ENCODE measurements at places on chromosomes 1 and 21. TPM values are rescaled to one million over a fixed set of nuclear protein-coding genes. Genes with fewer than 3 reads are reported as not detected.

The FCGR1A gene
- total RNA-seq: not detected

The SLC66A1 gene
- total RNA-seq: 18.4 TPM

The LCE1F gene
- total RNA-seq: not detected

The WNT2B gene
- under 0.01 TPM for total RNA-seq

The GPBP1L1 gene
- 105 TPM for total RNA-seq

DNA sequence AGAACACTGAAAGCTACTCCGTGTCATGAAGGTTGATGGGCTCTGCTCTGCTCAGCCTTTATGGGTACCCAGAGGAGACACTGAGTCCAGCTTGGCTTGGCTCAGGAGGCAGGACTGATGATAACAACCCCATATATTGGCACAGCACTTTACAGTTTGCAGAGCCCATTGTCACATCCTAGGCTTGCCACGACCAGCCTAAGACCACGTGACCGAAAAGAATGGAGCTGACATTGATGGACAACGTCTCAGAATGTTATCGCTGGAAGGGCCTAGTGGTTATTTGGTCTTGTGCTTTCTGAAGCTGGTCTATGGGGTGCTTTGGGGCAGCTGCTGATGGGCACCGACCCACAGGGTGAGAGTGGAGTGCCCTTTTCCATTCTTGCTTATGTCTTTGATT is 72.9 kb upstream of the RUNX3 start:
- DNase-seq: no peak

DNA sequence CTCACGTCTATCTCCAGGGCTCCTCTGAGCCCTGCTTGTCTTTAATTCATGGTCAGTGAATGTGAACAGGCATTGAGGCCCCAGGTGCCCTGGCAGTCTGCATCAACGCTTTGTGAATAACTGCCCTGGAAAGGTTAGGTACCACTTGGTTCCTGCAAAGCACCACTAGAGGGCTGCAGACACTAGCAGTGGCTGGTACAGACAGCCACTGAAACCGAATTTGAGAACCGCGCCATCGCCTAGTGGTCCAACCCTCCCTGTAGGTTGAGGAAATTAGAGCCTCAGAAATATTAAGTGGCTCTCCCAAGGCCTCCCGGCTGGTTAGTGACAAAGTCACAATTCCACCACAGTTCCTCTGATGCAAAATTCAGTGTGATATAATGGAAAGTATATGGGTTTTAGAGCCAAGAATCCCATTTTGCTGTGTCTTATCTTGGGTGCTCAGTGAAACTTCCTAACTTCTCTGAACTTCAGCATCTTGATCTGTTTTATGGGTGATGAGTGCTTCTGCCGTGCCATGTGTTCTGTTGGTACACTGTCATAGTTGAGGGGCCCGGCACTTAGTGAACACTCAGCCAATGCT is 46.2 kb upstream of the BCL9 start:
- peak; percentile 71 for DNase-seq

GRCh38 chr1:63967901-63968300 is 194.1 kb downstream of the ROR1 start:
- no peak for DNase-seq

DNA sequence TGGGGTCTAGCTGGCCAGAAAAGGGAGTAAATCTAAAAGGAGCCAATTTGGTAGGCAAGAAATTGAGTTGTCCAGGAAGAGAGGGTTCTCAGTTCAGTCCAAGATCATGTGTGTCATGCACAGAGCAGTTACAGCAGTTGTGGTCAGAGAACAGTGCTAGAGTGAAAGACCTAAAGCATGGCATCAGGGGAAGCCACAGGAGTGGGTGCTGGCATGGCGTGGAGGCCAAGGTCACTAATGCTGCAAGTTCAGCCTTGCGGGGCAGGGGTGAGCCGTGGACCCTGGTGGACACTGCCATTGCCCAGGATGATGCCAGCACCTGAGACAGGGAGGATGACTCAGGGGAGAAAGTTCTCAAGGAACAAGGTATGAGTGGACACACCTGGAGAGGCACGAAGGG is 16.6 kb upstream of the TMEM125 start:
- DNase-seq: no peak

GRCh38 chr1:42380586-42381279 is at the start of gene RIMKLA:
TSS of gene RIMKLA (plus strand) at chr1:42380792. CDS start at chr1:42380935, 143 bp downstream.
- peak; percentile 39 for DNase-seq

- no peak for DNase-seq
Measured at GRCh38 chr1:13628711-13629110, 45.1 kb downstream of the PDPN start.

GRCh38 chr1:63569640-63570316 is 23.4 kb upstream of the PGM1 start:
- no peak for DNase-seq

DNA sequence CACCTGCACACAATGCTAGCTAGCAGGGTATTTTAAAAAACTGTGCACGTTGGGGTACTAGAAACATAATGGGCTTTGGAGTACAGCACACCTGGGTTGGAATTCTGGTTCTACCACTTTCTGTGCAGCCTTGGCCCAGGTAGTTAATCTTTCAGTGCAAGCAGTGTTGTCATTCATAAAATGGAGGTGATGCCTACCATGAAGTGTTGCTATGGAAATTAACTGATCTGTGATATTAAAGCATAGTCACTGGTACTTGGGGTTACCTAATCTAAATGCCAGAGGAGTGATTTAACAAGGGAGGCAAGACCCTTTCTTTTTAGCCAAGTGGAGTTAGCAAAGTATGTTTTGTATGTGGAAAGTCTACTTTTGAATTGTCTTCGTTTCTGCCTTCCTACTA is 18.0 kb downstream of the ATP1B1 start:
- DNase-seq: no peak
